ENCODE measurements at places on chromosomes 12 and 14.

- no peak for DNase-seq
Measured at GRCh38 chr14:26124896-26125438, 472.9 kb downstream of the NOVA1 start.

- DNase-seq: no peak
Measured at GRCh38 chr12:1499351-1499750, 95.0 kb downstream of the FBXL14 start.

GRCh38 chr12:111757361-111758119, 9.2 kb upstream of the ALDH2 start:
- DNase-seq: peak; percentile 58

GRCh38 chr12:6819106-6820030, 2.3 kb upstream of the GPR162 start:
- DNase-seq: no peak

DNA sequence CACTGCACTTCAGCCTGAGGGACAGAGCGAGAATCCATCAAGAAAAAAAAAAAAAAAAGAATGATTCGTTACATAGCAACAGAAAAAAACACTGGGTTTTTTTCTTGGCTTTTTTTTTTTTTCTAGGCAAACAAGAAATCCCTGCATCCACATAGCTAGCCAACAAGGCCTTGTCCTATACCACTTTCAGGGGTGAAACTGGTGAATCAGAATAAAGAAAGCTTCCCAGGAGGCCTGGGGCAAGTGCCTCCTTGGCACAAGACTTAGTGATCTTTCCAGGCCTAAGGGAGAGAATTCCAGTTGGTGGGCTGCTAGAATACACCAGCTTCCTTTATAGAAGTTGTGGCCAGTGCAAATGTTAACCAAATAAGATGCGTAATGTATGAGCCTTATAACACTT, 90.0 kb downstream of the VCPKMT start:
- DNase-seq: no peak

DNA sequence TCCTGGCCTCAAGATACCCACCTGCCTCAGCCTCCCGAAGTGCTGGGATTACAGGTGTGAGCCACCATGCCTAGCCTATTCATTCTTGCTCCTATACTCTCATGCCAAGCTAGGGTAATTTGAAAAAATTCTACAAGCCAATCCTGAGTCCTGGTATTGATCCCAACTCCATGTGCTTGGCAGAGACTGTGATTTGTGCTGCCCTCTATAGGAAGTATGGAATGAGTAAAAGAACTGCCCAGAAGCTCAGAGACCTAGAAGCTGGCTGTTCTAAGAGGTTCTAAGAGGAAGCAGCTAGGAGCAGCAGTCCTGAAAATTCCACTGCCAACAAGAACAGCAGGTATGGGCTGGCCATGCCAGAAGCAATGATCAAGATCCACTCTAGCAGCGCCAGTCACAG, 402.5 kb downstream of the PCNX1 start:
- peak; percentile 59 for DNase-seq

GRCh38 chr12:95949477-95950206, 6.5 kb downstream of the AMDHD1 start:
- no peak for DNase-seq

All from G401 (cell line).